ENCODE measurements at places on chromosomes 6 and 20.
A peak's percentile ranks its signal among the peaks of the same experiment; 100 is the strongest.

GRCh38 chr6:99119109-99120031, 171.6 kb upstream of the FBXL4 start:
- peak; percentile 12 for DNase-seq

- no peak for DNase-seq
Measured at GRCh38 chr6:13331516-13332348, 3.4 kb upstream of the TBC1D7 start.

GRCh38 chr6:35014341-35014740, 125.3 kb downstream of the ANKS1A start:
- no peak for DNase-seq

DNA sequence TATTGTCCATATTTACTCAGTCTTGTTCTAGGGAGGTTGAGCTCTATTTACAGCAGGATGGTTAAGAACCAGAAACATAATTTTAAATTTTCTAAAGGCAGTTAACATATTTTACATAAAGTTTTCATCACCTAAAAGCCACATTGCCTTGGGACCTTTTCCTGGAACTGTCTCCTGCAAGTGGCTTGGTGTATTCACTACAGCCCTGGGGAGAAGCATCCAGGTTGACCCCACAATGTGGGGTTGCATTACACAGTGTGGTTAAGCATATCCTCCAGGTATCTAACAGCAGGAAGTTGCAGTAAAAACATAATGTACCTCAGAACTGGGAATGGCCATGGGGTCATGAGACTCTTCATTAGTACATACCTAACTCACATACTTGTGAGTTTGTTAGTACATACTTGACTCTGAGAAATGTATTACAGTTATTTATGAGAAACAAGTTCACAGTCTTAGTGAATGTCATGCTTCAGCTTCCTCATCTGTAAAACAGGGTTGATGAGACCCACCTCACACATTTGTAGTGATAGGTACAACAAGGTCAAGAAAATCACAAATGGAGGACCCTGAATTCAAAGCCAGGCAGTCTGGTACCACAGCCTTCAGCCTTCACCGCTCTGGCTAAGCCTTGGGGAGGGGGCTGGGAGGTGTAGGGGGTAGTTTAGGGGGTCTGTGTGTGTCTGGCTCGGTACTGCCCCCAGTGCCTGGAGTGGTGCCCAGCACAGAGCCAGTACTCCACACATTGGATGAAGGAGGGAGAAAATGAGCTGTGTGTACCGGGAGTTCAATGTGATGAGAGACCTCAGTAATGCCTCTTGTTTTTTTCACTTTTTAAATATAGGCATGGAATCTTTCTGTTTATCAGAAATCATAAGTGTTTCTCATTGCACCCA, 52.9 kb downstream of the KAT14 start:
- no peak for DNase-seq

- no peak for DNase-seq
Measured at GRCh38 chr6:73791336-73791735, 95.3 kb downstream of the CD109 start.

DNA sequence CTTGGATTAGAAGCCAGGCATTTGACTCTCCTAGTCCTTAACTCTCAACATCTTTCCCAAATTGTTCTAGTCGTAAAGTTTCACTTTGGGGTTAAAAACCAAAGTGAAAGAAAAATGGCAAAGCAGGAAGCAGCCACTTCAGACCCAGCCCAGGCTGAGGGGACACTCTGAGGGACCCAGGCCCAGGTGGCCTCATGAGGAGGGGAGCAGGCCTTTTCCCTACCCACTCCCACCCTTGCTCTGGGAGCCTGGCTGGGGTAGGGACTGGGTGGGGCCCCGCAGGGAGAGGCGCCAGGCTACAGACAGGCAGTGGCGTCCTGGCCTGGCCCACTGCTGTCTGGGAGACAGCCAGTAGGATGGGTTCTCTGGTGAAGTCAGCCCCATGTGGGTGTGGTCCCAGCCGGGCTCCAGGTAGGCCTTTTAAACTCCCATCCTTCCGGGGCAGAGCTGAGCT, 68.7 kb upstream of the MYL9 start:
- no peak for DNase-seq

GRCh38 chr6:17021539-17021889, 80.3 kb upstream of the STMND1 start:
- DNase-seq, result no peak

- no peak for DNase-seq
Measured at GRCh38 chr6:1611572-1612298, 2.0 kb downstream of the FOXC1 start.

DNA sequence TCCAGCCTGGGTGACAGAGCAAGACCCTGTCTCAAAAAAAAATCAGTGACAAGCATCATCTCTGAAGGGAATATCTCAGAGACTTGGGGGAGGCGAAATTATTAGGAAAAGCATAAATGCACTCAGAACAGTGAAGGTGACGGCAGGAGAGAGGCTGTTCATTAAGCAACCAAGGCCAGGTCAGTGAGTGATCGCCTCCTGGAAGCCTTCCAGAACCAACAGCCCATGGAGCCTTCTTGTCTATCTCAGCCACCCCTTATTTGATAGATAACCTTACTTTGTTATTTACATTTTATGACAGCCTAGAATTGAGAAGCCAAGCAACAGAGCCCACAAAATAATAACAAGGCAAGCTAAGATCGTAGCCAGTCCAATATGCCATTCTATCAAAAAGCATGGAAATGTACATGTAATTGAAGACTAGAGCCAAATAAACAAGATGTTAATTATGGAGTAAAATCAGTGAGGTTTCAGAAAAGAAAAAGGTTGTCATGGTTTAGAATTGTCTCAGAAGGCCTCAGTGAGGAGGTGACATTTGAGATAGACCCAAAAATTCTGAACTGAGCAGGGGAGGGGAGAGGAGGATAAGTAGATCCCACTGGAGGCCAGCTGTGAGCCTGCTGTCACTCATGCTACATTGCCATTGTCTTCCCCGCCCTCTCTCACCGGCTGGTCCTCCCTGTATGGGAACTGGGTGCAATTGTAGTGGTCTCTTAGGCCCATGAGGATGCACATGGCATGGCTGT, 17.8 kb downstream of the BNIP5 start:
- DNase-seq, result no peak

- DNase-seq, result no peak
Measured at GRCh38 chr20:17888044-17888443, 80.5 kb downstream of the SNX5 start.

DNA sequence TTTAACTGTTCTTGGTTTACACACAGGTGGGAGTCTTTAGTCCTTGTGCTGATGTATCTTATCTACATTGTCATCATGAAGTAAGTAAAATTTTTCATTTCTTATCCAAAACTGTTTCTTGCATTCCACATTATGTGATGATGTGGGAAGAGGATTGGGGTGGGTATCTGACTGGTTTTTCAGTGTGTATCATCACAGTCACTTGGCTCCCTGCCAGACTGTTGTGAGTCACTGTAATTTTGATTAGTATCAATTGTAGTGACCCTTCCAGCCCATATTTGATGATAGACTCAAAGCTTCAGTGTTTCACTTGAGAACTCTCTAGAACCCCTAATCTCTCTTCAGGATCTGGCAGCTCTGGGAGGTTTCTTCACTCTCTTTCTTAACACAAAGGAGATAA, 84.5 kb upstream of the RIN2 start:
- DNase-seq, result no peak

DNA sequence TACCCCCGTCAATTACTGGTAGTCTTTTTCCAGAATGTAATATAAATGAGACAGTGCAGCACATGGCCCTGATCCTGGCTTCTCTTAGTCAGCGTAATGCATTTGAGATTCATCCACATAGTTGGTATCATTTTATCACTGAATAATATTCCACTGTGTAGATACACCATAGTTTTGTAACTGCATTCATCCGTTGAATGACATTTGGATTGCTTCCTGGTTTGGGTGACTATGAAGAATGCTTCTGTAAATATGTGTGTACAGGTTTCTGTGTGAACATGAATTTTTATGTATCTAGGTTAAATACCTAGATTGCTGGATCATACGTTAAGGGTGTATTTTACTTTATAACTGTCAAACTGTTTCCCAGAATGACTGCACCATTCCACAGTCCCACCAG, 62.6 kb upstream of the STMND1 start:
- DNase-seq, result no peak

DNA sequence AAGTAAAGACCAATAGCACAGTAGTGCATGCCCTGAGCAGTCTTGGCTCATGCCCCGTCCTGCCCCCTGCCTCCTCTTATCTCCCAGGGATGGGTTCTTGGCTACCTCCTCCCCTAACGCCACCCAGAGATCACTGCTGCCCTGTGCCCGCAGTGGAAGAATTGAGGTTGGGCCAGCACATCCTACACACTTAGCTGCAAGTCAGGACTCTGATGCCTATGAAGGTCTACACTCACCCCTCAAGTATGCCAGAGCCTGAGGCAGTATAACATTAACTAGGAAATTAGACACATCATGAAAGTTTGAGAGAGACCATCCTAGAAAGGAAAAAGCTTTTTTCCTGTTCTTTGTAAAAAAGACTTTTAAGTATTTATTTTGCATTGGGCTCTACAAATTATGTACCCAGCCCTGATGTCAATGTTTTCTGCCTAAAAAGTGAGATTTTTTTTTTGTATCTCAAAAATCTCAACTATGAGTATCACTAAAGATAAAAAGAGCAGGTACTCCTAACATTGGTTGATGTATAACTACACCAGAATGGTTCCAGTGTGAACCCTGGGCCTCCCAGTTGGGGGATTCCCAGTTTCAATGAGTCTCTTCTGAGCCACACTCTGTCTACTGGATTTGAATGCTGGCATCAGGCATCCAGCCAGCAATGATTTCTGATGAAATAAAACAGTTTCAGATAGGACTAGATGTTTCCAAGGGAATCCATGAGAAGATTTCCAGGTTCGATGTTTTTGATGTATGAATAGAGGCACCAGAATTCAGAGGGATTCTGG, 115.4 kb downstream of the ISM1 start:
- DNase-seq, result no peak

GRCh38 chr20:34240693-34241615, at the start of gene ASIP:
Gene ASIP (plus strand): TSS chr20:34241423. CDS start chr20:34260375, 18,952 bp downstream.
- no peak for DNase-seq

DNA sequence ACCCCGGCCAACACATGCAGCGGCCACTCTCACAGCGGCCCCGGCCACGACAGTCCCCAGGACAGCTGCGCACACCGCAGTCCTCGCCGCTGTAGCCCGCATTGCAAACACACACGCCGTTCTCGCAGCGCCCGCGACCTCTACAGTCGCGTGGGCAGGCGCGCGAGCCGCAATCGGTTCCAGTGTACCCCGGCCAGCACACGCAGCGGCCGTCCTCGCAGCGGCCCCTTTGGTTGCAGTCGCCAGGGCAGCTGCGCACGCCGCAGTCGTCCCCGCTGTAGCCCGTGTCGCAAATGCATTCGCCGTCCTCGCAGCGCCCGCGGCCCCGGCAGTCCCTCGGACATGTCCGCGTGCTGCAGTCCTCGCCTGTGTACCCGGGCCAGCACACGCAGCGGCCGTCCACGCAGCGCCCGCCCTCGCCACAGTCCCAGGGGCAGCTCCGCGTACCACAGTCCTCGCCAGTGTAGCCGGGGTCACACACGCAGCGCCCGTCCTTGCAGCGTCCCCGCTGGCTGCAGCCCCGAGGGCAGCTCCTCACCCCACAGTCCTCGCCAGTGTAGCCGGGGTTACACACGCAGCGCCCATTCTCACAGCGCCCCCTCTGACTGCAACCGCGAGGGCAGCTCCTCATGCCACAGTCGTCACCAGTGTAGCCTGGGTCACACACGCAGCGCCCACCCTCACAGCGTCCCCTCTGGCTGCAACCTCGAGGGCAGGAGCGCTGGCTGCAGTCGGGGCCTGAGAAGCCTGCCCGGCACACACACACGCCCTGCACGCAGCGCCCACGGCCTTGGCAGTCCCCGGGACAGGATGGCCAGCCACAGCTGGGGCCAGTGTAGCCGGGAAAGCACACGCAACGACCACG, 12.5 kb downstream of the TNXB start:
- DNase-seq, result no peak

DNA sequence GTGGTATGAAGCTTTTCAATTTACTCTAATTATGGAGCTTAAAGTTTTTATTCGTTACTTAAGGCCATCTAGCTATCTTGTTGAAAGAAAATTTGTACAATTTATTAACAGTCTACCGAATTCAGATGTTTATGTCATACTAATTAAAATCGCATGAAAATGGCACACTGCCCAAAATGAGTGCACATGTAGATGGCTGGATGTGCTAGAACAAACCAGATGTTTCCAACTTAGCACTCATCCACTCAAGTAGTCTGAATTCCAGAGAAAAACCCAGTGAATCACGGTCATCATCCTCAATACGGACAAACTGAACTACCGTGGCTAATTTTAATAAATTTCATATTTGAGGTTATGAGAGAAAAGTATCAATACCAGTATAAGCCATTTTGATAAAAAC, 70.4 kb downstream of the COL12A1 start:
- DNase-seq, result no peak

DNA sequence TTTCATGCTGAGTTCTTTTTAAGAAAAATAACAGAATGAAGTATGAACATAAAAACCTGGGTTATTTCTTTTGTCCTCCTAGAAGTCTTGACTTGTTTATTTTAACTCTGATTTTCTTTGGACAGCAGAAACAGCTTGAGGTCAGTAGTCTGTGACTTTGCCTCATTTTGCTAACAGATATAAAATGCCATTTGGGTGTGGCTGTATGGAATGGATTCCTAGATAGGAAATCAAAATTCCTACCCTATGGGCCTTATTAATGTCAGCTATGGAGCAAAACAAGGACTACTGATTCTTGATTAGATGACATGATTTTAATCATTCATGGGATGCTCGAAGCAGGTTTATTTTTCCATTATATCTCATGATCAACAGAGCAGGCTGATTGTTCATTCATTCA, 46.8 kb upstream of the TENT5A start:
- no peak for DNase-seq

DNA sequence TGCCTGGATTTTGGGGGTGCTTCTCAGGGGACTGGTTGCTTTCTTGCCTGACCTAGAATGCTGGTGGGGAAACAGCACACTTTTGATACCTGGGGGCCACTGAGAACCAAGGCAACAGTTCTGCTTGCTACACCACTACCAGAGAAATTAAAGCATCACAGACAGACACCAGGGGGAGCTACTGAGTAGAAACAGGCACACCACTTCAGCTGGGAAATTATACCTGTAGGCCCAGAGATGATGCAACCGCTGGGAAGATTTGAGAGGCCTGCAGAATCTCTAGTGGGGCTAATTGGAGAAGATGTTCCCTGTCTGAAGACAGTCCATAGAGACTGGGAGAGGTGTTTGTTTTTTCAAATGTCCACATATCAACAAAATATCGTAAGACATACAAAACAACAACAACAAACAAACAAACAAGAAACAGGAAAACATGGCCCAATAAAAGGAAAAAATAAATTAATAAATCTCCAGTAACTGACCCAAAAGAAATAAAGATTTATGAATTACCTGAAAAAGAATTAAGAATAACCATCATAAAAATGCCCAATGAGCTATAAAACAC, 129.4 kb upstream of the RIN2 start:
- peak; percentile 23 for DNase-seq
